ENCODE measurements at places on chromosomes 5 and 9. TPM values are rescaled to one million over a fixed set of nuclear protein-coding genes. Genes with fewer than 3 reads are reported as not detected.

- peaks cover 11% of the 10 kb centered on the region for H3K4me1 ChIP-seq
- peak; percentile 35 for DNase-seq
- no peaks in the 10 kb centered on the region for H3K36me3 ChIP-seq
- no peak overlapping the region for H3K4me3 ChIP-seq
These were observed 5.2 kb downstream of the SH3RF2 start for GRCh38 chr5:145941448-145942130.

DNA sequence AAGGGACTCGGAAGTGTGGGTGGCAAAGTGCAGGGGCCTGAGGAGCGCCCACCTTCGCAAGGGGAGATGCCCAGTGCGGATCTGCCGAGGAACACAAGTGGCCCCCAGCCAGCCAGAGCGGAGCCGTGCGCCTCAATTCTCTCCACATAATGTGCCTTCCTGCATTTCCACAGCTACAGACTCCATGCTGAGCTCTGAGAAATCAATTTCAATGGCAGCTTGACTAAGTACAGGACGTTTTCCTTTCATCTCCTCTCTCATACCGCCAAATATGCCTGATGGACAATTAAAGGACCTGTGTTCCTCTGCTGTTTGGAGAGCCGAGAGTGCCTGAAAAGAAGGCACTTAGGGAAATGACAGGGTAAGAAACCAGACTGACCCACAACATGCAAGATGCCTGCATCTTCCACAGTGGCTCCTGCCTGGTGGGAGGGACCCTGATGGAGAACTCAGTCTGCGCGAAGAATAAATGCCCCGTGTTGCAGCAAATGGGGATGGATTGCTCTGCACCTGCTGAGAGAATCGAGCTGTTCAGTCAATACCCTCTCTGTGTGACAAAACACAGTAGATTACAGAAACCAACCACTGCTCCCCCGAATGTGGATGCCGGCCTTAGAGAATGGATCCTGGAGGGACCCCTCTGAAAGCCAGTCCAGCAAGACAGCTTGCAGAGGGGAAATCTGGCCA lies 38.6 kb upstream of the OLFM1 start:
- H3K27ac ChIP-seq = no peak overlapping the region
- no peaks in the 10 kb centered on the region for H3K4me1 ChIP-seq
- H3K27me3 ChIP-seq = peaks cover 1% of the 10 kb centered on the region
- H3K36me3 ChIP-seq = no peaks in the 10 kb centered on the region
- no peak for DNase-seq

DNA sequence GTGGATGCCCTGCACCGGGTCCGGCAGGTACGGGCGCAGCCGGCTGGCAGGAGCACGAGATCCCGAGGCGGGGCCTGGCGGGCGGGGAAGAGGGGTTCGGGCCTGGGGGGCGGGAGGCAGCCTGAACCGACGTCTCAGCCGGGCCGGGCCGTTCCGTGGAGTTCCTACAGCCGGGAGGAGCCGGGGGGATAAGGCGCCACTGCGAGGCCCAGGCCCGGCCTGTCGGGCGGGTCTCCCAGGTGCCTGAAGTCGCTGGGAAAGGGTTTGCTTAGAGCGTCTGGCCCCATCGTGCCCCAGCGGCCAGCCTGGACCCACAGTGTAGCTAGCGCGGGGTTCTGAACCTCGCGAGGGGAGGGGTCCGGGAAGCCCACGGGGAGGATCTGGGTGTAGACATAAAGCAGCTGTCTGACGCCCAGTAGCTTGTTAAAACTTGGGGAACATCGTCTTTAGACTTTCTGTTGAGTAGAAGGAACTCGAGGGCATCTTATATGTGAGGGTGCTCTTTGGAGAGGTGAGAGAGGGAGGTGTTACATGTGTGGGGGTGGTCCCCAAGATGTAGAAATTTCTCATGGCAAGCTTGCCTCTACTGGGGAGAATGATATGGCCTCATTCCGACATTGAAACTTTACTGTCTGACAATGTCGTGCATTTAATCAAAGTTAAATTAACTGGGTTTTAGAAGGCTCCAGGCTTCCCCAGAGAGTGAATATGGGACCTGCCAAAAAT lies 524 bp downstream of the FUBP3 start:
- H3K27me3 ChIP-seq = no peaks in the 10 kb centered on the region
- no peak for DNase-seq
- peaks cover 2% of the 10 kb centered on the region for H3K4me1 ChIP-seq
- H3K27ac ChIP-seq = peak overlapping the region; percentile 67
- H3K4me3 ChIP-seq = peak overlapping the region; percentile 86

Gene SPINK4
- not detected for total RNA-seq
